ENCODE measurements at places on chromosomes 16 and 17.

- no peak for DNase-seq
These were observed 154.7 kb downstream of the PRKCB start for GRCh38 chr16:23990507-23990906.

- peak; percentile 20 for DNase-seq
These were observed 136.3 kb downstream of the KCNJ12 start for GRCh38 chr17:21512307-21513011.

DNA sequence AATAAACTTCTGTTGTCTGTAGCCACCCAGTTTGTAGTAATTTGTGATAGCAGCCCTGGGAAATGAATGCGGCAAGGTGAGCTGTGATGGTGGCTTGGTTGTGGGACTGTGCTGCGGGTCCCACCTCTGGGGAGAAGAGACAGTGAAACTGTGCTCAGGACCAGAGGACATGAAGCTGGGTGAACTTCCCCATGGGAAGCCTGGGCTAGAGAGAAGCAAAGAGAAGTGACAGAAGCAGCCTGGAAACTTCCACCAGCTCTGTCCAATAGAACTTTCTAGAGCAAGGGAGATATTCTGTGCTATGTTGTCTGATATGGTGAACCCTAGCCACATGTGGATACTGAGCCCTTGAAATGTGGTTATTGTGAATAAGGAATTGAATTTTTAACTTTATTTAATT is 51.5 kb upstream of the EMP2 start:
- DNase-seq = no peak

DNA sequence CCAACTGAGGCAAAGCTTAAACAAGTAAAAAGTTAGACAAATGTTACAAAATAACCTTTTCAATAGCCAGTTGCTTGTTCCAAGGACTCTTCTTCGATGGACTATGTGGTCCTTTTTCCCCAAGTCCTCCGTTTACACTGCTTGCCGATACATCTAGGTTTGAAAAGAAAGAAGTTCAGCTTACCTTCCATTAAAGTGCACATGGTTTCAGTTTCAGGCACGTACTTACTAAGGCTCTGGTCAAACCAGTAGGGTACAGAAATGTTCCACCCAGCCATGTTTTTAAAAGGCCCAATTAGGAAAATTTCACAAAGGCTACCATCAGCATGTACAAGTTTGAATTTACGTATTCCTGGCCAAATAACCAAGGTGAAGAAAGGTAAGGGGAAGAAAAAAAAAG is 2.1 kb downstream of the SRSF2 start:
- peak; percentile 69 for DNase-seq

DNA sequence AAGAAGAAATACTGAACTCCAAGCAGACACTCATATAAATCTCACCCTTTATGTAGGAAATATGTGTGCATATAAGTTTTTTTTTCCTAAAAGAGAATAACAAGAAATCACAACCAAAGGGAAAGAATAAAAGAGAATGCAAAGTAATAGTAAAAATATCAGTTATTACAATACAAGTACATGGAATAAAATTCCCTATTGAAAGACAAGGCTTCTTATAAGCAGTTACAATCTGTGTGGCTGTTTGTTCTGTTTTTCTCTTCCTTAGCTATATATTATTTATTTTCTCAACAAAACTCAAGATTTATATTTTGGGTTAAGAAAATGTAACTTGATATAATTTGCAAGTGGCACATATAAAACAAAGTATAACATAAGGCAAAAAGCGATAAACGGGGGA is 41.7 kb downstream of the SLC5A11 start:
- no peak for DNase-seq

DNA sequence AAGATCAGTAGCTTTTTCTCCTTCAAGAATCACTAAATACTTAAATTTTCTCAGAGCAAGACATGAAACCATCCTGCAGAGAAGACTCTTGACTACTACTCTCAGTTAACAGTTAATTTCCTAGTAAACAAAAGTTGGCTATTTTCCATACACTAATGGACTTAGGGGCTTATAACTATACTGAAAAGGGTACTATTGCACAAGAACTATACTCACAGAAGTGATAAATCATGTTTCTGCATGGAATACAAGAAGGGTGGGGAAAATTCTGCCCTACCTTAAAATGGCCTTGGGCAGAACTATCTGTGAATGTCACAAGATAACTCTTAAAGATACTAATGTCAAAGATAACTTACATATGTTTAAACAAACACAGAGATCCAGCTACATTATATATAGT is 12.5 kb downstream of the ZNF652 start:
- DNase-seq = no peak

DNA sequence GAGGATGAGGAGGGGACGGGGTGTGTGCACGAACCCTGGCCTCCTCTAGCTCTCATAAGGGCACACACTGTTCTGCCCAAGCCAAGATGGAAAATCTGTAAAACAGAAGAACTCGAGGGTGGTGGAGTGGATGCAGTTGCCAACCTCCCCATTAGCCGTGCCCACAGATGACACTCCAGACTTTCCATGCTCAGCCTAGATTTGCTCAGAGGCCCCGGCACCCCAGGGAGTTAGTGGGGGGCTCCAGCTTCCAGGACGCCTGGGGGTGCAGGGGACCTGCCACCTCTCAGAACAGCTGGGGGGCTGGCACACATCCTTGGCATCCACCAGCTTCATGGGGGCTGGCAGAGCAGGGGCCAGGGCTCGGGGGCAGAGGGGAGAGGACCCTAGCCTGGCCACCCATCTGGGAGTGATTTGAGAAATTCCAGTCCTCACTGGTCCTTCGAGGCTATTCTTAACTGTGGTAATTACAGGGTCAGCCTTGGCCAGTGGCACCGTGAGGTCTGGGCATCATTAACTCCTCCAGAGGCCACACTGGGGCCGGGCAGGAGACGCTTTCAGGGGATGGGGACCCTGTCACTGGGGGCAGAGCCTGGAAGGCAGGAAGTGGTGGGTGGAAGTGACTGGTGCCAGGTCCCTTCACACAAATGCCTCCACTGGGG is 14.3 kb downstream of the VASN start:
- DNase-seq = no peak

DNA sequence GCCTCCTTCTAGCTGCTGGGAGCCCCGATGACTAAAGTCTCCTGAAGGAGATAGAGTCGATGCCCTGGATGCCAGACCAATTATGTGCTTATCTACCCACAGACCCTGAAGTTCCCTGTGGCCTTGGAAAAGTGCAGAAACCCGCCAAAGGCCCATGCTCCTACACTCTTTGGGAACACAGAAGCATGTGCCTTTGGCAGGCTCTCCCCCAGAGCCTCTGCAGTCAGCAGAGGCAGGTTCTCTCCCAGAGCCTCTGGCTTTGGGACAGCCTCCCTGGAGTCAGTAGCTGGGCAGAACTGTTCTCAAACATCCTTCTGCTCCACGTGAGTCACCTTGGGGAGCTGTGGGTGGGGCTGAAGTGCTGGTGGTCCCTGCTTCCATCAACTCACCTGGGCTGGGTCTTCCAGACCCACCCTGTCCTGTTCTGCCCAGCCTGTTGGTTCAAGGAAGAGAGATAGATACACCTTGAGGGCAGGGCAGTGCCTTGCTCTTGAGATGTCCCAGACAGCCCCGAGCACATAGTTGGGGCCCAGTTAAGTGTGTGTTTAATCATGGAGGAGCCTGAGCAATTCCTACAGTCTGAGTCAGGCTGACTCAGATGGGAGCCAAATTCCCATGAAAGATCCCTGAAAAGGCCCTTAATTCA is 3.2 kb upstream of the CDK5RAP3 start:
- no peak for DNase-seq

- no peak for DNase-seq
These were observed 276.6 kb downstream of the CPPED1 start for GRCh38 chr16:12527071-12527470.

All from hematopoietic multipotent progenitor cell treated with erythropoietin and hydrocortisone succinate and interleukin-3 and kit ligand, for 4 days (in vitro differentiated cells).